Omental fat pad (tissue), 4 donors: ENCODE measurements at places on chromosomes 3 and 15.

DNA sequence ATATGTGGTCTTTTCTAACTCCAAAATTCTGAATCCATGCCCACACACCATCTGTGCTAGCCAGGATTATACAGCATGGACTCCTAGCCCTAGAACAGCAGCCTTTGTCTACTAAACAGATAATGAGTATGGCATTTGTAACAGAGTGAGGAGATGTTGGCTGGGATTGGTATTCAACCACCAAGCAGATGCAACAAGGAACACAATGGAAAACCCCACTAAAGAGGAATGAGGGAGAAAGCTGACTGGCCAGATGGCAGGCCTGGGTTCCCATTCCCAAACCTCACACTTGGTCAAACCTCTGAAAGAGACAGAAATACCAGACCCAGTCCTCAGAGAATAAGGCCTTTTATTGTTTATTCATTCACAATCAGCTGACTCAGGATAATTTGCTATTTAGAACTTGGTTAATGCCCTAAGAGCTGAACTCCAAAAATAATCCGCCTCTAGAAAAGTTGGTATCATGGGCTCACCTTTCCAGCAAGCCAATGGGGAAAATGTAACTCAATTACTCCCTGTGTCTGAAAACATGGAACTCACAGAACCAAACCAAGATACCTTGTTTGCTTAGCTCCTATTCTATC, 145.6 kb downstream of the LRRC3B start:
- no peak for DNase-seq

DNA sequence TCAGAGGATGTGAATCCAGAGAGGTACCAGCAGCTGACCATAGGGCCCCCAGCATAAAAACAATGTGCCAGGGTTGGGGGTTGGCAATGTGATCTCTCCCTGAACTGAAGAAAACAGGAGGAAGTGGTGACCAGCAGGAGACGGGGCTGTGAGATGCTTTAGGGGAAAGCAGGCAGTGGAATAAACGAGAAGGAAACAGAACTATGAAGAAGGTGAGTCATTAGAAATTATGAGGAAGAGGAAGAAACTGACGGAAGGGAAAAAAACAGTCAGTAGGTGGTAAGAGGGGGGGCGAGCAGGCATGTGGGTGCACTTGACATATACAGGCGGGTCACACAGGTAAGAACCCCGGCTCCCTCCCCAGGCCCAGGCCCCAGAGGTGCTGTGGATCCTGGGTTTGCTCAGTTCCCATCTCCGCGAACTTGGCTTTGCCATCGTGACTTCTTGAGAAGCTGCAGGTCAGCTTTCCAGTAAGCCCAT, 42.2 kb upstream of the B3GNT5 start:
- DNase-seq: no peak

DNA sequence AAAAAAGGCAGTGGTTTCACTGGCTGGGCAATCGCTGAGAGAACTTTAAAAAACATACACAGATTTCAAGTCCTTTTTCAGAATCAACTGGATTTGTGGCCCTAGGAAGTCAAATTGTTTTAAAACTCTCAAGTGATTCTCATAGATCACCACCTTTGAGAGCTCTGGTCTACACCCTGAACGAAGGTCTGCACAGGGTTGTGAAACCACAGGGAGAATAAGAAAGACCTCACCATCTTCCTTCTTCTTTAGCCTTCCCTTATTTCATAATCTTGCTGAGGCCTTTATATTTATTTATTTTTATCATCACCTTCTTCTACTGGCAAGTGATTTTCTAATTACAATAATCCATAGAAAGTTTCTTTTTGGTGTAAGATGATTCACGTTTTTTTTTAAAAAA, 58.1 kb downstream of the FOXP1 start:
- DNase-seq: no peak

DNA sequence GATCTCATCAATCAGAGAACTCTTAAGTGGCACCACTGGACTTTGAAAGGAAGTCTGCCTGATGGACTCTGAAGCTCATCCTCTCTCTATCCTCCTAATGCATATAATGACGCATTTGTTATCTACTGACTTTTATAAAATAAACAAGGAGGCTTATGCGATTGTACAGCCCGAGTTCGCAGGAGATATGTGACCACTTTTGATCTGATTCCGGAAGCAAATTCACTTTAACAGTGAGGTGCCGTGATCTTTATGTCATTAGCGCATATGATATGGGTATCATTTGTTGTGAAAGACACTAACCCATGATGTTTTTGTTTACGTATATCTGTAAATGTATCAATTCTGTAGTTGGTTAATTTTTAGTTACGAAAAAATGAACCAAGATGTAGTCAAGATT, 427 bp upstream of the RNF111 start:
- no peak for DNase-seq
